H4 (cell line): ENCODE measurements at places on chromosomes 7 and 10.

- DNase-seq, result no peak
Measured at GRCh38 chr10:47154762-47155161, 145.2 kb upstream of the GDF10 start.

- DNase-seq, result no peak
Measured at GRCh38 chr7:38181111-38181510, 3.1 kb downstream of the STARD3NL start.

DNA sequence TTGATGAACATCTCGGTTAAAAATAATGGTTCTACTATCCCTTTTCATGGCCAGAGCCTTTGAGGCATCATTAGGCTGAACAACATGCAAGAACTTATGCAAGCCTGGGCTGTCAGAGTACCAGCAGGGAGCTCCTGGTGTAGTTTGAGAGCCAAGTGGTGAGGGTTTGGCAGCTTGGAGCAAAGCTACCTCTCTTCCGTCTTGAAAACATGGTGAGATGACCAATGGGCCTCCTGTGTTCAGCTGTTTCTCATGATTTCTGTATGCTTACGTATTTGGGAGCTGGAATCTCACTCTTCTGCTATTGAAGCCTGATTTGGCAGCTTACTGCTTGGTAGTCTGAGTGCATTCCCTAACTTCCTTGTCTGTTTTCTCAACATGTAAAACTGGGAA lies 150.4 kb downstream of the CXCL12 start:
- no peak for DNase-seq

- no peak for DNase-seq
Measured at GRCh38 chr10:58014436-58014835, 253.3 kb downstream of the IPMK start.

- DNase-seq, result no peak
Measured at GRCh38 chr10:116312548-116312947, 11.7 kb upstream of the CCDC172 start.

DNA sequence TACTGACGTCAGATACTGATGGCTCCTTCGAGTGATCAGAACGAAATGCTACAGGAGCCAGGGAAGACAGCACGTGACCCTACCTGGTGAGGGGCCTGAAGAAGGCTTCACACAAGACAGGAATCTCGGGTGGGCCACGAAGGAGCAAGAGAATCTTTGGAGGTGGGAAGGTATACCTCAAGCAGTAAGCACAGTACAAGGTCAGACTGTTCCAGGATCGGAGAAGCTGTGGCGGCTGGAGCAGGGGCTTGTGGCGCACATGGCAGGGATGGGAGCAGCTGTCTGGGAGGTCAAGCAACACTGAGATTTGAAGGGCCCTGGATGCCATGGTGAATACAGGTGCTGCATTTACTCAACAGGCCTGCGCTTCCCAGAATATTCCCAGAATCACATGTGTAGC lies 45.4 kb downstream of the C10orf143 start:
- DNase-seq, result no peak

DNA sequence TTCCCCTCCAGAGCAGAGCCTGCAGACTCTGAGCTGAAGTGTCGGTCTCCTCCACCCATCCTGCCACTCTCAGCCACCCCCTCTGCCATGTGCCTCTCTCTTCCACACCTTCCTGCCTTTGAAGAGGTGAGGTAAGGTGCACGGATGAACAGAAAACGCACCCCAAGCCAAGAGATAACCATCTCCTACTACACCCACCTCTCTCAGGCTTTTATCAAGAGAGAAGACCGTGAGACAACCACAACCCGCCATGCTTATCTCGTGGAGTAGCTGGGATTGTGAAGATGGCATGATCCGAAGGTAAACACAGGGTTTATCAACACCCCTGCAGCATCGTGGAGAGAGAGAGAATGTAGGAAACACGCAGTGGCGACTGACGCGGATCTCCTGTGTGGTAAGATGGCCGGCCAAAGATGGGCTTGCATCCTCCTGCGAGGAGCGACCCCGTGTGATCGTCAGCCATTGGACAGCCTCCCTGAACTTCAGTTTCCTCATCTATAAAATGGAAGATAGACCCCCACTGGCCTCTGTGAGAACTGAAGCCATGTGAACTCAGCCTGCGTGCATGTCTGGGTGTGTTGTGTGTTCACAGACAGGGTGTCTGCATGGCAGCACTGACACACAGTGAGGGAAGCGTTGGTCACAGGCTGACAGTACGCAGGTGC lies 219.0 kb downstream of the DIP2C start:
- DNase-seq, result no peak

DNA sequence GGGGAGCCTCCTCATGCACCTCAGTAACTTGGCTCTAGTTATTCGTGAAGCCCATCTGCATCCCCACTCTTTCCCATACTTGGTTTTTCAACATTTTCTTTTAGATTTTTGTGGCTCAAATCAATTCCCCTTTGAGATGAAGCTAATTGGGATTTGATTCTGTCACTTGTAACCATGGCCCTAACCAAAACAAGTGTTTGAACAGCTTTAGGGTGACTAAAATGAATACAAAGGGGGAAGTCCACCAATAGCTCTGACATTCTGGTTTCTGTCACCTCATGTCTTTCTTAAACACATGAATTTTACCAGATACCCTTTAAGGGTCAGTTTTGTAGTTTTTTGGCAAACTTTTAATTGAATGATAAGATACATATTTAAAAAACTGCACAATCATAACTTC lies 87.0 kb downstream of the PCGF5 start:
- DNase-seq, result no peak

DNA sequence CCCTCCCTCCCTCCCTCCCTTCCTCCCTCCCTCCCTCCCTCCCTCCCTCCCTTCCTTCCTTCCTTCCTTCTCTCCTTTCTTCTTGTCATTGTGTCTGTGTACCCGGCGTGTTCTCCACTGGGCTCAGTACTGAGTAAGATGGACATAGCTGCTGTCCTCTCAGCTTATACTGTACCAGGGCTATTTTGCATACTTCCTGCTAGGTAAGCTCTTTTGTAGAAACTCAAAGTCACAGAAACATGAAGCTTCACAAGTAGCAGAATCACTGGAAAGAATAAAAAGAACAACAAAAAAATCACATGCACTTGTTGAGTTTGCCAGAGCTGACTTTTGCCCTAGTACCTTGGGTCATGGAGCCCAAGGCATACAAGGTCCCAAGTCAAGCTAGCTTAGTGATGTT lies 125.7 kb downstream of the PLPP4 start:
- DNase-seq, result no peak

GRCh38 chr7:140972876-140973829 lies 41.6 kb downstream of the MRPS33 start:
- DNase-seq, result no peak

GRCh38 chr7:32051128-32051527 lies 19.1 kb downstream of the PDE1C start:
- DNase-seq, result no peak

DNA sequence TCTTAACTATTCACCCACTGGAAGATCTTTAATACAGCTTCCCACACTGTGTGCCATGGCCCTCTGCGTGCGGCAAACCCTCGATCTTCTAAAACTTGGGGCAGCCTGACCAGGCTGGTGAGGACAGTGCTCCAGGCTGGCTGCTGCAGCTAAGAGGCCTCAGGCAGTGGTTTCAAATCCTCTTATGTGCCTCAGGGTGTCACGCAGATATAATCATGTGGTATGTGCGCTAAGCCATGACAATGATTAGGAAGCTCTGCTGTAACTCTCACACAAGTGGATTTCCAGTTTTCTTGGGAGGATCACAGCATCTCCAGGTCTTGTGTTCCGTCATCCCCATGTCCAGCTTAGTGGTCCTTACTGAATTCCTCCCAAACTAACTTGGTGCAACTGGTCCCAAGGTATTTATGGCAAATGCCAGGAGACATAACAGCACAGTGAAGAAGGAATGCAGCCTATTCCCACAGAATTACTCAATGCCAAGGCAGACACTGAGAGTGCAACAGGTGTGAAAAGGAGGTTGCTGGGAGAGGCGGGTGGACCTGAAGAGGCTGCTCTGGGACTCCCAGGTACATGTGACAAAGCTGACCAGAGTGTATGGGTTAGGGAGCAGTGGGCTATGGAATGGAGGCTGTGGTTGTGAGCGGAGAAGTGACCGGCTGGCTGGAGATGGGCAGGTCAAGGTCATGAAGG lies 2.3 kb downstream of the HPS1 start:
- no peak for DNase-seq

DNA sequence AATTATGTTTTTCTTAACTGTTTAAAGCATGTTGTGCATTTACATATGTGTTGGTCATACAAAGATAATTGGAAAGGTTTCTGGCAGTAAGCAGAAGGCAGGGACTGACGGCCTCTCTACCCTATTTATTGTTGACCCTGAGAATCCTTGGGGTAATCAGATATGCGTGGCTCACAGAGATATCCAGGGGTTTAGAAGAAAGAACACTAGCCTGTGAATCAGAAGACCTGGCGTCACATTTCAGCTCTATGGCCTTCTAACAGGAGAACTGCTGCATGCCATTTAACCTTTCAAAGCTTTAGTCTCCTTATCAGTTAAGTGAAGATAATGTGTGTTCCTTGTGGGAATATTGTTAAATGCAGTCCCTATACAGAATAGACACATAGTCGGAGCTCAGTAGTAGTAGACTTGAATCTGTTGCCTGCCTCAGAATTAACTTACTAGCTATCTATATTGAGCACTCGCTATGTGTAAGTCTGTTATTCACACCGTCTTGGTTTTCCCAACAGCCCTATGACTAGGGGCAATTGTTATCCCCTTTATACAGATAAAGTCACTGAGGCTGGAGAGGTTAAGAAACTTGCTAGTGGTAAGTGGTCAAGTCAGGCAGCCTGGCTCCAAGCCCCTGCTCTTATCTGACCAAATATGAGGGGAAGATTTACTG lies 129.6 kb upstream of the ANKRD1 start:
- no peak for DNase-seq

GRCh38 chr7:96740130-96740529 lies 30.5 kb upstream of the SEM1 start:
- no peak for DNase-seq

DNA sequence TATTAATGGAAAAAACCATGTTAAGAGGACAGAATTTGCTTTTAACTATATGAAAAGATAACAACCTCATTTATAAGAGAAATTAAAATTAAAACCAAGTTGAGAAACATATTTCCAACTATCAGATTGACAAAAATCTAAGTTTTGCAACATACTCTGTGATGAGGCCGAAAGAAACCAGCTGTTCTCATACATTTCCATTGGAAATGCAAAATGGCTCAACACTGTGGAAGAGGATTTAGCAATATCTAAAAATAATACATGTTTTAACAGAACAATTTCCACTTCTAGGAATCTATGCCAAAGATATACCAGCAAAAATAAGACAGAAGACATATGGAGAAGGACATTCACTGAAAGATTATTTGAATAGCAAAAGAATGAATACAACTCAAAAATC lies 268.8 kb downstream of the DYNC1I1 start:
- DNase-seq, result no peak

- no peak for DNase-seq
Measured at GRCh38 chr10:110274647-110275046, 30.1 kb downstream of the SMNDC1 start.

DNA sequence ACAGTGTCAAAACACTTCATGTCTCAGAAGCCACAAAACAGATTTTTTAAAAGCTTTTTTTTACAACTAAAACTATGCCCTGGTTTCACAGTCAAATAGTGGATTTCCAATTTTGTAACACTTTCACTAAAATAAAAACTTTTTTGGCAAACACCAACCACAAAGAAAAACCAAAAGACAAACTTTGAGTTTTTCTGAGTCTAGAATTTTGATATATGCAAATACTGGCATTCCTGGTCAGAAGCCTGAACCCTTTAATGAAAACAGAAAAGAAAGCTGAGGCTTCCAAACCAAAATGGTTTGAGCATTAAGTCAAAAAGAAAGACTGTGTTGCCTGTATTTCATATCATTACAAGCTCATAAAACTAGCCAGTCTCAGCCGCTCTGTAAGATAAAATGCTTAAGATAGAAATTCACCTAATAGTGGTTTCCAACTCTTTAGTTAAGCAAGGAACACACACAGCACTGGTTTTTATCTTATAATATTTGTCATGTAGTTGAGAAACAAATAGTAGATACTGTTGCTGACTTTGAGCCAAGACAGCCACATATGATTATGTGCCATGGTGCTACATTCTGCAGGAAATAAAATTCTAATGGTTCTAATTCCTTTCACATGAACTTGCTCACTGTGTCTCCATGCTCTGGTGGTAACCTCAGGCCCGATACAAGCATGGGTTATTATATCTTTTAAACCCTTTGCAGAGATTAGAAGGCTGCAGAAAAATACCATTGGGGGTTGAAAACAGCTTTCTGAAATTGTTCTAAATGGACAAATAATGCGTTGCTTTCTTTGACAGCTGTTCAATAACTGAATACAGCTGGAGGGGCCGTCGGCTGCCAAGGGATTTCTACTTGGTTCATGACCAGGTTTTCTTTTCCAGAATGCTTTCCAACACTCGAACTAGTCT lies 49.4 kb downstream of the FAM171A1 start:
- no peak for DNase-seq

DNA sequence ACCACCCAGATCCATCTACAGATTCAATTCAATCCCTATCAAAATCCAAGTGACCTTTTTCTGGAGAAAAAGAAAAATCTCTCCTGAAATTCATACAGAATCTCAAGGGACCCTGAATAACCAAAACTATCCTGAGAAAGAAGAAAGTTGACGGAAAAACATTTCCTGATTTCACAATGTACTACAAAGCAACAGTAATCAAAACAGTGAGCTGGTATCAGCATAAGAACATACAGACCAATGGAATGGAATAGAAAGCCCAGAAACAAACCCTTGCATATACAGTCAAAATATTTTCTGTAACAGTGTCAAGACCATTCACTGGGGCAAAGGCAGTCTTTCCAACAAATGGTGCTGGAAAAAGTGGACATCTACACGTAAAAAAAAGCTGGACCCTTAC lies 89.9 kb downstream of the JMJD1C start:
- no peak for DNase-seq

DNA sequence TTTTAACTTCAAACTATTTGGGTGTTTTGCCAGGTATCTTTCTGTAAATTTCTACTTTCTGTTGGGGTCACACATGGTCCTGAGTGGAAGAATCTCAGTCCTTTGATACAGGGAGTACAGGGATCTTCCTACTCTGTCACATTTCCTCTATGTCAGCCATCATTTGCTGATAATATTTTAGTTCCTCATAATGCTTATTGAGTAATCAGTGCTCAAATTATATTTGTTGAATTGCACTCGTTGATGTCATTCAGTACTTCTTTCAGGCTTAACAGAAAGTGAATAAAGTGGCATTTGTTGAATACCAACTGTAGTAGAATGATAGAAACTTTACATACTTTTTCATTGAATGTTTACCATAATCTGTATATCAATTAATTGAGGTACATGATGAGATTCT lies 31.9 kb downstream of the WDR11 start:
- no peak for DNase-seq

DNA sequence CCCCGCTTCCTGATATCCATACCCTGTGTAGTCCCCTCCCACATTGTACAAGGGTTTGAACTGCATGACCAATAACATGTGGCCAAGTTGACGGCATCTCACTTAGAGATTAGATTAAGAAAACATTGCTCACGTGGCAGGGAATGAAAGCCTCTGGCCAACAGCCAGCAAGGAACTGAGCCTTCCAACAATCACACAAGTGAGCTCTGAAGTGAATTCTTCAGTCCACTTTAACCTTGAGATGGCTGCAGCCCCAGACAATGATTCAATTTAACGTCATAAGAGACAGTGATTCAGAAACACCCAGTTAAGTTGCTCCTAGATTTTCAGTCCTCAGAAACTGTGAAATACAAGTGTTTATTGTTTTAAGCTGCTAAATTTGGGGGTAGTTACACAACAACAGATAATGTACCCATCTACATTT lies 165.9 kb upstream of the PLXNA4 start:
- no peak for DNase-seq
